Neural crest cell (in vitro differentiated cells): ENCODE measurements at places on chromosomes 4 and X. TPM values are rescaled to one million over a fixed set of nuclear protein-coding genes. Genes with fewer than 3 reads are reported as not detected.

Gene SASH3
- total RNA-seq, result not detected in 2 replicates

Gene BMP2K
- 24.0 and 28.6 TPM in 2 replicates for total RNA-seq

Gene FAM241A
- 0.07 and 0.09 TPM in 2 replicates for total RNA-seq

Gene PRAF2
- 30.2 and 33.7 TPM in 2 replicates for total RNA-seq

Gene TKTL1
- total RNA-seq, result 0.91 and 1.1 TPM in 2 replicates

Gene SOWAHB
- not detected in 2 replicates for total RNA-seq

Gene SMIM31
- not detected in 2 replicates for total RNA-seq

Gene PLCXD1
- total RNA-seq, result 49.1 and 52.4 TPM in 2 replicates

Gene OCRL
- total RNA-seq, result 41.6 and 43.1 TPM in 2 replicates

Gene GAB1
- 27.2 and 29.2 TPM in 2 replicates for total RNA-seq

Gene ZCCHC18
- 8.7 and 9.3 TPM in 2 replicates for total RNA-seq

Gene ERCC6L
- total RNA-seq, result 13.3 and 14.2 TPM in 2 replicates

Gene RNF150
- 21.0 and 23.3 TPM in 2 replicates for total RNA-seq

Gene SSX7
- total RNA-seq, result not detected in 2 replicates

Gene SLC10A6
- not detected in 2 replicates for total RNA-seq

Gene ZCCHC13
- total RNA-seq, result not detected in 2 replicates

Gene SUPT20HL2
- not detected in 2 replicates for total RNA-seq

Gene DUX4
- not detected in 2 replicates for total RNA-seq

Gene GAGE13
- not detected in 2 replicates for total RNA-seq

Gene SULT1B1
- total RNA-seq, result not detected in 2 replicates

Gene MTM1
- total RNA-seq, result 6.2 and 7.9 TPM in 2 replicates

Gene ESX1
- total RNA-seq, result not detected in 2 replicates

Gene CHM
- total RNA-seq, result 29.4 and 33.8 TPM in 2 replicates

Gene TCEAL6
- total RNA-seq, result not detected in 2 replicates

Gene S100P
- not detected in 2 replicates for total RNA-seq

Gene PPP1R2C
- not detected in 2 replicates for total RNA-seq

Gene NR3C2
- total RNA-seq, result 0.21 and 0.30 TPM in 2 replicates

Gene GRK4
- 8.9 and 11.6 TPM in 2 replicates for total RNA-seq

Gene ATOH1
- not detected in 2 replicates for total RNA-seq

Gene FRMD7
- total RNA-seq, result 0.21 and 0.52 TPM in 2 replicates

Gene AIMP1
- total RNA-seq, result 32.2 and 34.3 TPM in 2 replicates

Gene HSFX4
- total RNA-seq, result not detected in 2 replicates

Gene CLDN2
- not detected in 2 replicates for total RNA-seq

Gene CT45A3
- not detected in 2 replicates for total RNA-seq

Gene CORIN
- 0.05 and 0.34 TPM in 2 replicates for total RNA-seq

Gene LRP2BP
- total RNA-seq, result 0.07 TPM in 1 of 2 replicates, not detected in the other

Gene CABS1
- not detected in 2 replicates for total RNA-seq

Gene DUSP21
- not detected in 2 replicates for total RNA-seq

Gene CSAG3
- not detected in 2 replicates for total RNA-seq

Gene CLIC2
- total RNA-seq, result 0.77 and 2.2 TPM in 2 replicates

Gene GPR119
- not detected in 2 replicates for total RNA-seq

Gene PDE5A
- 13.9 and 15.4 TPM in 2 replicates for total RNA-seq

Gene LARP1B
- 15.6 and 16.9 TPM in 2 replicates for total RNA-seq

Gene SCD5
- 39.5 and 40.7 TPM in 2 replicates for total RNA-seq

Gene LAMP2
- total RNA-seq, result 40.1 and 45.5 TPM in 2 replicates

Gene FGFBP2
- total RNA-seq, result 0.28 TPM in 1 of 2 replicates, not detected in the other

Gene PPP4R3C
- total RNA-seq, result not detected in 2 replicates

Gene KLHL4
- total RNA-seq, result 1.9 and 2.7 TPM in 2 replicates

Gene CCSER1
- total RNA-seq, result 9.8 and 11.9 TPM in 2 replicates
